Activated naive CD8-positive, alpha-beta T cell treated with anti-CD3 and anti-CD28 coated beads for 36 hours (primary cell): ENCODE measurements at places on chromosomes 5 and 9. TPM values are rescaled to one million over a fixed set of nuclear protein-coding genes. Genes with fewer than 3 reads are reported as not detected.
A peak's percentile ranks its signal among the peaks of the same experiment; 100 is the strongest.

GRCh38 chr5:94778299-94778698 lies 159.8 kb downstream of the SLF1 start:
- no peak for DNase-seq
- no peak overlapping the region for H3K27ac ChIP-seq

The TEX48 gene
- total RNA-seq: 0.70 TPM

DNA sequence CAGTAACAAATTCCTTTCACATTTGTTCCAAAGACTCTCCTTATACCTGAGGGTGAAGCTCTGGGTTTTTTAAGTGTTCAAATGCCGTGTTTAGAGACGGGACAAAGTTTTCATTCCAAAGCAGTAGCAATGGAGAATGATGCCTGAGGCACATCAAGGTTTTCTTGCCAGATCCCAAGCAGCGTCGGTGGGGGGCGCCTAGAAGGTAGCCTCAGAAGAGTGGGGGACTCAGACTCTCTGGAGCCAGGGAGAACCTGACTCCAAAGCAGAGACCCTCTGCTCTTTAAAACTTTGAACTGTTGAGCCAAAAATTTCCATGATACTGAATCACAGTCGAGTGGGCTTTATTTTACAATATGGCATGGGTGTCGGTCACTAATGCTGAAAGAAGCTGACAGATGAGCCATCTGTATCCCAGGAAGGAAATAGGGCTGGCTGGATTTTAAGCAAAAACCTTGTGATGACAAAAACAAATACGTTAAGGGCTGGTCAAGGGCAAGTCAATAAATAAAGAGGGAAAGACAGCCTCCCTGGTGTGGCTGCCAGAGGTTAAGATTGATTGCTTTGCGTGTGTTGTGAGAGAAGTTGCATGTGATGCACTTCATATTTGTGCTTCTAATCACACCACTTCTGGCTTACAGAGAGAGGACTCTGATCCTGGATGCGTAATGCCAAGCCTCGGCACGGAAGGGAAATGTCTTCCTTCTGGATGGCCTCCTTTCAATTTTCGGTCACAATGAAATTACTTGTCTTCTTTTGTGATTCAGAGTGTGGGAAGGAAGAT lies 161.1 kb upstream of the EFNA5 start:
- no peaks in the 10 kb centered on the region for H3K36me3 ChIP-seq
- no peak overlapping the region for H3K27ac ChIP-seq
- peaks cover 3% of the 10 kb centered on the region for H3K27me3 ChIP-seq
- H3K4me1 ChIP-seq: no peaks in the 10 kb centered on the region
- DNase-seq: no peak

GRCh38 chr9:73782166-73782565 lies 630.5 kb downstream of the ANXA1 start:
- H3K36me3 ChIP-seq: no peaks in the 10 kb centered on the region
- H3K27ac ChIP-seq: no peak overlapping the region
- H3K27me3 ChIP-seq: no peaks in the 10 kb centered on the region
- no peaks in the 10 kb centered on the region for H3K4me1 ChIP-seq
- no peak overlapping the region for H3K4me3 ChIP-seq

- peaks cover 5% of the 10 kb centered on the region for H3K27me3 ChIP-seq
- no peak for DNase-seq
- H3K27ac ChIP-seq: no peak overlapping the region
- H3K4me3 ChIP-seq: no peak overlapping the region
- peaks cover 4% of the 10 kb centered on the region for H3K4me1 ChIP-seq
These were observed 100.6 kb upstream of the NREP start for GRCh38 chr5:111857623-111858022.

- peak; percentile 52 for DNase-seq
- peak overlapping the region; percentile 92 for H3K4me3 ChIP-seq
- H3K27me3 ChIP-seq: no peaks in the 10 kb centered on the region
- peak overlapping the region; percentile 87 for H3K27ac ChIP-seq
These were observed 598 bp downstream of the RGP1 start for GRCh38 chr9:35749515-35750255.

The PDCD1LG2 gene
- not detected for total RNA-seq

- no peak overlapping the region for H3K27ac ChIP-seq
- no peak for DNase-seq
- H3K27me3 ChIP-seq: peaks cover 21% of the 10 kb centered on the region
These were observed 65.2 kb downstream of the RASGEF1C start for GRCh38 chr5:180143656-180144364.

DNA sequence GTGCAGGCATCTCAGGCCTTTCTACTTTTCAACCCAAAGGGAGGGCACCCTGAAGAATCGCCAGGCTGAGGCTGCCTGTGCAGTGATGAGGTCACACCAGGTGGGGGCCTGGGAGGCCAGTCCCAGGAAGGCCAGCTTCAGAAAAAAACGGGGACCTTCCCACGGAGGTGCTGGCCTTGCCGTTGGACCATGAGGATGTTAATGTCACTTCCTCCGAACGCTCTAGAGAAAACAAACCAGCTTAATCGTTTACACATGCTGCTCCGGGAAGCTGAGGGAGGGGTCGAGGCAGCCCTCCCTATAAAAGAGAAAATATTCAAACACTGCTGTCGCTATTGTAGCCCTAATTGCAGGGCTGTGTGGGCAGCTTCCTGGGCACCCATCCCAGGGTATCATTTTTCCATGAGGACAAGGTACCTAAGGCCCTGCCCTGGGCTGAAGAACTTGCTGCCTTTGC lies 27.0 kb downstream of the PTGES start:
- DNase-seq: no peak

DNA sequence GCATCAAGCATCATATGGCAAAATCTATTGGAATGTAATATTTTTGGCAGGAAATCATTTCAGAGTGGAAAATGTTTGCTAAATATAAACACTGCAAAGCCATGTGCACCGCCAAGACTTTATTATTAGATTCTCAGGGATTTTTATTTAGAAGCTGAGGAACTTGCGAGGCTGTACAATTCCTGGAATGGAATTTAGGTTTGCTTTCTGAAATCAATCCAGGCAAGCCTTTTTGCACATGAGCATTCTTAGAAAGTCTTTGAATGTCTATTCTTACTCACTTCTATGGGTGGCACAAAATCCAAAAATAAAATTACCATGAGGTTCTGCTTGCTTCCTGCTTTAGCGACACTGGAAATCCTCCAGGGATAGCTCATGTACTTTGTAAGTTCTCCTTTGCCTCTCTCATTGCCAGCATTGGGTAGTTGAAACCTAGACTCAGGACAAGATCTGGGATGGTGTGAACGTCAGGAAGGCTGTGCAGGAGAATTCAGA lies 71.5 kb upstream of the PALM2AKAP2 start:
- no peaks in the 10 kb centered on the region for H3K27me3 ChIP-seq
- H3K4me3 ChIP-seq: no peak overlapping the region
- H3K27ac ChIP-seq: no peak overlapping the region

DNA sequence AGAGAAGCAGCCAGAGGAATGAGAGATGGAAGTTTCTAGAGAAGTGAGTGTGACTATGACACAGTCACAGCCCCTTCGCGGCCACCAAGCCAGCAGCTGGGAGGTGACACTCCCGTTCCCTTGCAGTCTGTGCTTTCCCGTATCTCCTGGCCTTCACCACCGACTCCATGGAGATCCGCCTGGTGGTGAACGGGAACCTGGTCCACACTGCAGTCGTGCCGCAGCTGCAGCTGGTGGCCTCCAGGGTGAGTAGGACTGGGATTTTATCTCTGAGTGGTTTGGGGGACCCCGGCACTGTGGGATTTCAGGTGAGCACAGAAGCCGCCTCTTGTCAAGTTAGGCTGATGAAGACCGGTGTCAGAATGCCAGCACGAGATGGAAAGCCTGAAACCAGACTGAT lies 12.1 kb upstream of the SLC2A8 start:
- H3K4me1 ChIP-seq: peaks cover 24% of the 10 kb centered on the region
- no peaks in the 10 kb centered on the region for H3K36me3 ChIP-seq
- peaks cover 81% of the 10 kb centered on the region for H3K27me3 ChIP-seq
- no peak overlapping the region for H3K4me3 ChIP-seq
- no peak for DNase-seq

DNA sequence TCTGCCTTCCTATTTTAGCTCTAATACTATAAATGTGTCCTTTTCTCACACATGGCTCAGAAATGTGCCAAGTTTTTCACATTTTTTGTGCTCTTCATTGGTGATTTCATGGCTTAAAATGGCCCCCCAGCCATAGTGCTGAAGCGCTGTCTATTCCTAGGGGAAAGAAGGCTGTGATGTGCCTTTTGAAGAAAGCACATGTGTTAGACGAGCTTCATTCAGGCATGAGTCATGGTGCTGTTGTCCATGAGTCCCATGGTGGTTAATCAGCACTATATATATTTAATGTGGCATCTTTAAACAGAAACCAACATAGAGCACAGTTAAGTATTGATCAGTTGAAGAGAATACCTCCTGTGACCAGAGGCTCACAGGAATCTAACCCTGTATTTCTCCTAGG lies 55.8 kb downstream of the PDE8B start:
- H3K4me1 ChIP-seq: no peaks in the 10 kb centered on the region
- DNase-seq: no peak
- no peak overlapping the region for H3K4me3 ChIP-seq
- H3K27me3 ChIP-seq: peaks cover 14% of the 10 kb centered on the region
- H3K27ac ChIP-seq: no peak overlapping the region
- H3K36me3 ChIP-seq: no peaks in the 10 kb centered on the region

The WNK2 gene
- 0.89 TPM for total RNA-seq

DNA sequence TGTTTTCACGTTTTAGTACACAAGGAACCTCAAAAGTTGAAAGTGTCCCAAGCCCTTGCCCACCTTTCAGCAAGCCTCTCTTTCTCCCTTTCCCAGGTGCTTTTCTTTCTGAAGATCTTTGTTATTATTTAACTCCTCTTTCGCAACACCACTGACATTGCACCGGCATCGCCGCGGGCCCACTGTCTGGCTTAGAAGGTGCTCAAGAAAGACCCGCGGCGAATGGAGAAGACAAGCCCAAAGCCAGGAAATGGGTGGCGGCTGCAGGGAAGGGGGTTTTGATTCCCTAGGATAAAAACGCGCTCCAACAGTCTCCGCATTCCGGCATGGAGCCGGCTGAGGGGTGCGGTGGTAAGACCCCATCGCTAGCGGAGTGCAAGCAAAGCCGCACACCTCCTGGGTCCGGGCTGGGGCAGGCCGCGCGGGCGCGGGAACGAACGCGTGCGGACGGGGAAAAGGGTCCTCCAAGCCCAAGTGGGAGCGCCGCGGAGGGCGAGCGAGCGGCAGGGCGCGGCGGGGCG lies 404 bp upstream of the AFAP1L1 start:
- DNase-seq: no peak
- H3K36me3 ChIP-seq: peaks cover 2% of the 10 kb centered on the region

The CNTFR gene
- not detected for total RNA-seq

DNA sequence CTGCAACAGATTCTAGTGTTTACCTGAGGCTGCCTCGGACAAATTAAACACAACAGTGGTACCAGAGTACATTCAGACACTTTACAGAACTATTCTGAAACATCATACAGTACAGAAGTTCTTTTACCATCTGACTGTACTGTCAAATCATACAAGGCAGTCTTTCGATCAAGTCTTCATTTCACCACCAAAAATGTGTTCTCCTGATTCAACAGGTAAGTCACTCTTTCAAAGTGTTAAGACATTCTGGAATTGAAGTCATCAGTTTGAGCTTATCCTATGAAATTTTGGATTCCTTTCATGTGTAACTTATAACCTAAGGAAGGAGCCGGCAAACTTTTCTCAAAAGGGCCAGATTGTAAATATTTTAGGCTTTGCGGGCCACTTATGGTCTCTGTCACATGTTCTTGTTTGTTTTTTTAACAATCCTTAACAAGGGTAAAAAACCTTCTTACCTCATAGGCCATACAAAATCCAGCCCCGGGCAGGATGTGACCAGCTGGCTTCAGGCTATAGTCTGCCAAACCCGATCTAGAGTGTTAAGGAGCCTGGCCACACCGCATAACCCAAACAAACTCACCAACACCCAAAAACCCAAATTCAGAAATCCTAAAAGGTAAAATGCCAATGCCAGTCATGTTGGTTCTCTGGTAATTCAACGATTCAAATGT lies 151.6 kb downstream of the DENND1A start:
- H3K27me3 ChIP-seq: no peaks in the 10 kb centered on the region
- DNase-seq: no peak
- no peaks in the 10 kb centered on the region for H3K36me3 ChIP-seq
- peaks cover 11% of the 10 kb centered on the region for H3K4me1 ChIP-seq

The PCDHB5 gene
- total RNA-seq: not detected

GRCh38 chr9:127904561-127905003 lies 5.2 kb upstream of the ST6GALNAC6 start:
- DNase-seq: no peak
- no peaks in the 10 kb centered on the region for H3K27me3 ChIP-seq

DNA sequence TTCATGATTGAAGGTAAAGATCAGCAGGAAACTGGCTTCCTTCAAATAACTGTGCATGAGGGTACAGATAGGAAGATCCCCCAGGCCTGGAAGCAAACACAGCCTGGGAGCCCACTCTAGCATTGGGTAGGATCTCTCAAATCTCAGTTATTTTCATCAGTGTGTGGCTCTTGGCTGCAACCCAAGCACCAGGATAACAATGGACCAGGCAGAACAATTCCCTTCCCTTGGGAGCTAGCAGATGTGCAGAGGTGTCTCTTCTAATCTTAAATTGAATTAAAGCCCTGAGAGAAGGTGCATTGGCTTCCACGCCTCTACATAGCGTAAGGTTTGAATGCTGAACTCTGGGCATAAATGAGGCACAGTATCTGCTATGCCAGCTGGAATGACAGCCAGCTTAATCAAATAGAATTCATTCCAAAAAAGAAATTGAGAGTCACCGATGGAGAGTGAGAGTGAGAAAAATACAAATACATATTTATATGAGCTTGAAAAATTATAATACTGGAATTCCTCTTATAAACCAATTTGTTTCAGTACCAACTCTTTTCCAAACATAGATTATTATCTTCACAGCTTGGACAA lies 957.3 kb downstream of the CDH12 start:
- no peaks in the 10 kb centered on the region for H3K4me1 ChIP-seq
- no peak for DNase-seq
- H3K27me3 ChIP-seq: no peaks in the 10 kb centered on the region
- no peaks in the 10 kb centered on the region for H3K36me3 ChIP-seq

GRCh38 chr9:120221844-120222243 lies 358.1 kb downstream of the CDK5RAP2 start:
- no peak overlapping the region for H3K4me3 ChIP-seq
- no peaks in the 10 kb centered on the region for H3K4me1 ChIP-seq
- peaks cover 5% of the 10 kb centered on the region for H3K27me3 ChIP-seq
- no peaks in the 10 kb centered on the region for H3K36me3 ChIP-seq
- DNase-seq: no peak
- H3K27ac ChIP-seq: no peak overlapping the region
